ENCODE measurements at places on chromosomes 13 and 19.

GRCh38 chr13:19586904-19587634 is 25.7 kb upstream of the TPTE2 start:
- no peak for DNase-seq

DNA sequence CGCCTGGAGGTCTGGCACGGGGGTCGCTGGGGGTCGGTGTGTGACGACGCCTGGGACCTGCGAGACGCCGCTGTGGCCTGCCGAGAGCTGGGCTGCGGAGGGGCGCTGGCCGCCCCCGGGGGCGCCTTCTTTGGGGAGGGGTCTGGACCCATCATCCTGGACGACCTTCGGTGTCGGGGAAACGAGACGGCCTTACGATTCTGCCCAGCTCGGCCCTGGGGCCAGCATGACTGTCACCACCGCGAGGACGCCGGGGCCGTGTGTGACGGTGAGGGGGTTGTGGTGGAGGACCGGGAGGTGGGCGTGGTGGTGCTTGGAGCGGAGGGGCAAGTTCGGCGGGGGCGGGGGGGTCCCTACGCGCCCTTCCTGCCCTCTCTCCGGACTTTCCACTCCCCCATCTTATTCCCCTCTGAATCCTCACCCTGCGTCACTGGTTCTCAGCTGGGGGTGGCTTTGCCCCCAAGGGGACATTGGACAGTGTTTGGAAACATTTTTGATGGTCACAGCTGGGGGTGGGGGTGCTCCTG is 5.5 kb downstream of the SSC5D start:
- no peak for DNase-seq

- no peak for DNase-seq
These were observed 379.6 kb downstream of the TSHZ3 start for GRCh38 chr19:30969591-30969990.

- no peak for DNase-seq
These were observed 13.2 kb upstream of the PSPC1 start for GRCh38 chr13:19795956-19796355.

DNA sequence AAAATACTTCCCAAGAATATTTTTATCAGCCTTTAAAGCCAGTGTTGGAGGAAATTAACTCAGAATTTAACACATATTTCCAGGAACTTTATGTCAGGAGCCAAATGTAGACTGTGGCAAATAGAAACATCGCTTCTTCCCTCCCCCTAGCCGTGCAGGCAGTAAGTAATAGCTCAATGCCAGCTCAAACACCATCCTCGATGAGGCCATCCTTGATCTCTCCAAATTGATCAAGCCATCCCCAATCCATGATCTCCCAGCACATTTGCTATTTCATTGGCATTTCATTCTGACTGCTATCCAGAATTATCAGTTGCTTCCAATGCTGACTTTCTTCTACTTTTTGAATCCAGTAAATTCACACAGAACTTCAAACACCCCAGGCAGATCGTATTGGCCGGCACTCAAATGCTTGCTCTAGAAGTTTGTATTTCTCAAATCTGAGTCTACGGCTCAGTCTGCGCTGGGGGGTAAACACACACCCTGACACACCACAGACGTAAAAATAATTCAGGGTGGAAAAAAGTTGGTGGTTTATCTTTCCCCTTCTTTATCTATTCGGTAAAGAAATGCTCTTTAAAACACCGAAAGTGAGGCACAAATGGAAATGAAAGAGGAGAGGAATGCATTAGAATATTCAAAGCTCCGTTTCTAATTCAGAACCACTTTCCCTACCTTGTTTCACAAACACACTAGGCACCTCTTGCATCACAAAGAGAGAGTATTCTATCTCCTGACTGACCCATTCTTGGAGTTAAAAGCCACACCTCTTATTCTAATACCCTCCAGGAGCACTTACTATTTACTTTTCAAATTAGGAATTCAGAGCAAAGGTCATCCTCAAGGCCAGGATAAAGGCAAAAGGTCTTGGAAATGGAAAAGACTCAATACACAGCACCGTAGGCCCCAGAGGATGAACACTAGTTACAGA is 991 bp downstream of the OBI1 start:
- no peak for DNase-seq

- DNase-seq: no peak
These were observed 2.6 kb downstream of the MED26 start for GRCh38 chr19:16625163-16625958.

DNA sequence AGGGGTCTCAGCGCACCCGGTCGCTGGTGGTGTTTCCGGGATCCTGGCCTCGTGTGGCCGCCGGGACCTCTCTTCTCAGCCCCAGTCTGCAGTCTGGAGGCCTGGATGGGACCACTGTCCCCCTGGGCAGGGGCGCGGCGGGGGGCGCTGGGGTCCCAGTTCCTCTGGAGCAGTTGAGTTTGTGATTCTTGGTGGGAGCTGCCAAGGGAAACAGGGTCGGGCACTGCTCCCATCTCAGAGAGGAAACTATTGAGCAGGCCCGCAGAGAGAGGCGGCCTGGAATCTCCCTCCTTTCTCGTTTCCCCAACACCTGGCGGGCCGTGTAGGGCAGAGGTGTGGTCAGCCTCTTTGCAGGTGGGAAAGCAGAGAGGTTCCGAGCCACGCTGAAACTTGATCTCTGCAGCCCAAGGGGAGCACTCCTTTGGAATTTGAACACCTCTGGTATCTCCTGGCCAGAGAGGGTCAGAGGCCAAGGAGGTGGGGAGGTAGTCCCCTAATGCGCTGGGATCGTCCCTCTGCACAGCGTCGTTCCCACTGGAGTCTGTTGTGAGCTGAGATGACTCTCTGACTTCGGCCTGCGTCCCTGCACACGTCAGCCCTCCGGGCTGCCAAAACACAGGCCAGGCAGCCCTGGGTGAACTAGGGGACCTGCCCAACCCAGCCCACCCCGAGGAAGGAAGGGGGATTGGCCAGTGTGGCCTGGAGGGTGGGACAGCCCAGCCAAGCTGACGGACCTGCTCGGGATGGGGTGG is 741 bp downstream of the PLEKHF1 start:
- no peak for DNase-seq

GRCh38 chr19:53537521-53538377 is at the start of gene ZNF331:
ZNF331 (plus strand) TSS chr19:53538145; CDS start chr19:53569377, 31,232 bp downstream.
- DNase-seq: no peak

GRCh38 chr13:51624207-51624606 is 39.9 kb downstream of the WDFY2 start:
- no peak for DNase-seq

DNA sequence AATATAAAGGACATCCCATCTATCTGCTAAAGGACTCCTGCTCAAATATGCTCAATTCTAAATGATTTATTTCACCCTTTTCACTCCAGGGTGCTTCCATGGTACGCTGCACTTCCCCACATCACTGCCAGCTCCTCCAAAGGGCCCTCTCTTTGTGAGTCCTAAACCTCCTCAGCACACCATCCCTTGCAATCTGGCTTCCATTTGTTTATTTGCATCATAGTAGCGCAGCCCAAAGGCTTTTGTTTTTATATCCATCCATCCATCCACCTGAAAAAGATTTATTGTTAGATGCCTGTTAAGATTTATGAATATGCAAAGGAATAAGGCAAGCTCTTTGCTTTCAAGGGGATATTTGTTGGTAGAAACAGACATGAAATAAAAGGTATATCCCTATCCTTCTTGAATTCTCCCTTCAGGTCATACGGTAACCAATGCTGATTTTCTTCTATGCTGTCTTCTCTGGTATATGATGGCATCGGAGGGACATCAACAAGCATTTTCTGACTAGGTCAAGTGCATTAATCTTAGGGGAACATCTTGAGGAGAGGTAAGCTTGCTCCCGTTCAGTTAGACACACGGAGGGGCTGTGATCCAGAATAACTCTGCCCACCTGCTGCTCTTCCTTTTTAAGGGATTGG is 397.6 kb downstream of the LIG4 start:
- DNase-seq: no peak

DNA sequence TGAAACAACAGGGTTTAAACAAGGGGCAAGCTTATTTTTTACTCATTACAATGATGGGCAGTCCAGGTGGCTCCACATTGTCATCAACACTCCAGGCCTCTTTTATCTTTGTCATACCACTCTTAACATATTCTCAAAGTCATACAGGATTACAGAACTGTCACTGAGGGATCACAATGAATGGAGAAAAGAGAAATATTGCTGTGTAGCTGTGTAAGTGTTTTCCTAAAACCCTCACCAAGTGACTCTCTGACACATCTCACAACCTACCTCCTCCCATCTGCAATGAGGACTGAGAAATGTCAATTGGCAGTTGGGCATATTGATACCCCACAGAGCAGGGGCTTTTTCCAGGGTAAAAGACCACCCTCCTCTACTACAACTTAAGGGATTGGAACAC is 562.1 kb downstream of the TBC1D4 start:
- DNase-seq: no peak

DNA sequence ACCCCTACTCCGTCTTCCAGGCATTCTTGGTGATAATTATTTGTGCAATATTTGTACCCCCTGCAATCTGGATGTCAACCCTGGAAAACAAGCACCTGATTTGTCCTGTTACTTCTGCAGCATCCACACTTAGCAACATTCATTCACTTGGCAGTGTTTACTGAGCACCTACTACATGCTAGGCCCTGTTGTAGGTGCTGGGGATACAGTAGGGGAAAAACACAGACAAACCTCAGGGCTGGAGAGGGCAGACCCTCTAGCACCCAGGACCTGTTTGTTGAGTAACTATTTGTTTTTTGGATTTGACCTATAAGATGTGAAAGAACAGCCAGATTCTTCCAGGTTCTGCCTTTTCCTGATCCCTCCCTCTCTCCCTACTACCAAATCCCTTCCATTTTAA is 9.5 kb downstream of the NECTIN2 start:
- no peak for DNase-seq

DNA sequence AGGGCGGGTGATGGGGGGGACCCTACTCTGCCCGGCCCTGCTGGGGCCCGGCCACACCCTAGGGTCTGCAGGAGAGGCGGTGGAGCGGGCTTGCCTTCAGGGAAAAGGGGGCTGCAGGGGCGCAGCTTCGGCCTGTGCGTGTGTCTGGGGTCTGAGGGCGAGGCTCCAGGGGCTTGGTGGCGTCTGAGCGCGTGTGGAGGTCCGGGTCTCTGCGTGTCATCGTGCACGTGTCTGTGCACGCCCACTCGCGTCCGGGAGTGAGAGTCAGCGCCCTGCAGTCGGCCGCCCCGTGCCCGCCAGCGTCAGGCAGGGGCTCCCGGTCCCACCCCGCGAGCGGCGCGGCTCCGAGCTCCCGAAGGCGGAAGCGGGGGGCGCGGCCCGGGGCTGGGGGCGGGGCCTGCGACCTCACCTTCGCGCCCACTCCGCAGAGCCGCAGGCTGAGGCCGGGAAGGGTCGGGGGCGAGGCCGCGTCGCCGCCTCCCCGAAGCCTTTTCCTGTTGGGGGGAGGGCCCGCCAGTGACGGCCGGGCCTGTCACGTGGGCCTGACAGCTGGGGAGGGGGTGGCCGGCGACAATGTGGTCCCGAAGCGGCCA is at the start of gene ARHGAP45:
Gene ARHGAP45 (plus strand): TSS at position 420 of the 593 bp plus-strand sequence. CDS start 239 bp downstream, outside the sequence.
- DNase-seq: no peak

GRCh38 chr13:109922518-109922917 is 136.1 kb upstream of the IRS2 start:
- DNase-seq: no peak

DNA sequence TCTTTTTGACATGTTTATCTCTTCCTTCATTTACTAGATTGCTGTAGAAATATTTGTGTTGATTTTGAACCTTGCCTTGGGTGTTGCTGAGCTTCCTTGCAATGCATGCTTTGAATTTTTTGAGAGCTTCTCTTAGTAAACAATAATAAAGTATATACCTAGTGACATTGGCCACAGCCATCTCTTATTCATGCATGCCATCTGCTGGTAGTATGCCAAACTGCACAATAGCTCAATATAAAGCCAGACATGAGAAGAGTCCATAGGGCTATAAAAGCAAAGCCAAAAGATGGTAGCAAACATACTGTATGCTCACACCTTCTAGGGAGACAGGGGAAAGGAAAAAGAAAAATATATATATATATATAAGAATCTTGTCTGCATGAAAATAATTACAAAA is 18.9 kb upstream of the ZSCAN5A start:
- DNase-seq: peak; percentile 49

DNA sequence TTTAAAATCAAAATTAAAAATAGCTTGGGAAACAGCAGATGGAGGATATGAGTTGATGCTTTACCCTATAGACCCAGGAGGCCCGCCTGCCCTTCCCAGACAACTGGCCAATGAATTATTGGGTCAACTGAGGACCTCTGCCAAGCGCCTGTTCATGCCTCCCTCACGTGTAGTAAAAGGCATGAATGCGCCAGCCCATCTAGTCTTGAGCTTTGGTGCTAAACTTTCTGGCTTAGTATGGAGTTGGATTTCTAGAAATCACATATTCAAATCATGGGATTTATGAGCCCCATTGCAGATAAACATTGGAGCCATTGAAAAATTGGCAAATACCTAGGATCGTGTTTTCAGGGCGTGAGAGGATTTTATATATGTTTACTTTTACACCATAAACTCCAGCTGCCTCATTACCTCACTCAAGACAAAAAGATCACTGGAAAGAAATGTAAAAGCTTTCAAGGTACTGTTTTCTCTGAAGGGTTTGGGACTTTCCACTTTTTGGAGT is 47.1 kb downstream of the COL4A2 start:
- DNase-seq: no peak

GRCh38 chr13:32993145-32993544 is 23.1 kb upstream of the KL start:
- DNase-seq: no peak

- DNase-seq: peak; percentile 86
These were observed 110.5 kb downstream of the COG6 start for GRCh38 chr13:39765801-39766463.

- no peak for DNase-seq
These were observed 168.7 kb downstream of the KDM4B start for GRCh38 chr19:5137571-5138124.

GRCh38 chr13:48231933-48232332 is 1.1 kb upstream of the ITM2B start:
- DNase-seq: no peak

GRCh38 chr13:59906413-59907049 is 257.2 kb downstream of the DIAPH3 start:
- DNase-seq: peak; percentile 45

- DNase-seq: peak; percentile 78
These were observed 299.0 kb downstream of the ITGBL1 start for GRCh38 chr13:101751488-101751887.

GRCh38 chr13:107842562-107843180 is 372.7 kb downstream of the LIG4 start:
- DNase-seq: no peak

All from NCI-H1105 (cell line).